ENCODE measurements at places on chromosomes 13 and 19.

GRCh38 chr13:31052478-31052877 lies 109.2 kb downstream of the HSPH1 start:
- DNase-seq, result no peak

- DNase-seq, result no peak
Observed at GRCh38 chr19:23986623-23987022, 71.9 kb downstream of the ZNF726 start.

DNA sequence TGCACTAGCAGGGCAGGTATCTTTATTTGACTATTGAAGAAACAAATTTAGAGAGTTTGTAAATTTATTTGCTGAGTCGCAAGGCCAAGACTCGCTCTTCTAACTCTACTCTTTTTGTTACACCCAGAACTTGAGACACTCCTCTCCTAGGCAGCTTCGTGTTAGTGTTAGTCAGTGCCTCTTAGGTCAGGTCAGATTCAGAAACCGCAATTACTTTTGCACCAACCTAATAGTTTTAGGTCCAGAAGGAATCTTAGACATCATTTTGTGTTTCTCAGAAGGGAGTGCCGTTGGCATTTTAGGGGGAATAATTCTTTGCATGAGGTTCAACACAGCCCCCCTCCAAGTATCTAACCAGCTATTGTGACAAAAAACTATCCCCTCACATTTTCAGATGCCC lies 8.8 kb downstream of the GPR180 start:
- no peak for DNase-seq

- DNase-seq, result no peak
Observed at GRCh38 chr19:55633861-55634260, 6.9 kb upstream of the ZNF580 start.

DNA sequence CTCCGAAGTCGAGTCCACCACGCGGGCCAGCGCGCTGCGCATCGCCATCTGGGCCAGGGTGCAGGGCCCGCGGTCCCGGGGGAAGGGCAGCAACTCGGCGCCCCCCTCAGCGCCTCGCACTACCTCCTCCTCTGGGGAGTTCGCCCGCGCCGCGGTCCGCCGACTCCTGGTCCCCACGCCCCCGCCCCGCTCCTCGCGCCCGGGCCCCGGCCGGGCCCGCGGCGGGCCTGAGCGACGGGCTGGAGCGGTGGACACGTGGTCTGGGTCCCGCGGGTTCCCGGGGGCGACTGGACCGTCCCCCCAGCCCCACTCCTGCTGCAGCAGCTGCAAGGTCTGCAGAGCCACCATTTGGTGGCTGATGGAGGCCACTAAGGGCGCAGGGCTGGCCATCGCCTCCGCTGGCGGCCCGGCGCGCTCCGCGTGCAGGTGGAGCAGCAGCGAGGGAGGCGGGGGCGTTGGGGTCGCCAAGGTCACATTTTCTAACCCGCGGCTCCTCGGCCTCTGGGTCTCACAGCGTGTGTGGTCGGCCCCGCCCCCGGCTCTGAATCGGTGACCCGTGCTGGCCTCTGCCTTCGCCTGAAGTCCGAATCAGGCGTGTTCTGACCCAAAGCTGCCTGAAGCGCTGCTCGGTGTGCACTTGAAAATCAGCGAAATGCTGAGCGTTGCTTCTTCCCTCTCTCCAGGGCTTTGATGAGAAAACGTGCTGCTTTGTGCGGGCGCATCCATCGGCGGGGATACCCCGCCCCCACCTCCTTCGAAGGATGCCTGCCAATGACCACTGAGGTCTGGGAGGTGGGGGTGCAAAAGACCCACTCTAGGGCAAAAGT lies at the start of gene DLEU7:
DLEU7 (minus strand) TSS at position 436 of the 827 bp plus-strand sequence; CDS start at position 390, 46 bp downstream.
- no peak for DNase-seq

GRCh38 chr19:4077800-4078684 lies 11.3 kb upstream of the ZBTB7A start:
- no peak for DNase-seq

All from H54 (cell line).